ENCODE measurements at places on chromosomes 6 and 20.

GRCh38 chr20:37461405-37461804, 59.6 kb upstream of the NNAT start:
- DNase-seq, result no peak

DNA sequence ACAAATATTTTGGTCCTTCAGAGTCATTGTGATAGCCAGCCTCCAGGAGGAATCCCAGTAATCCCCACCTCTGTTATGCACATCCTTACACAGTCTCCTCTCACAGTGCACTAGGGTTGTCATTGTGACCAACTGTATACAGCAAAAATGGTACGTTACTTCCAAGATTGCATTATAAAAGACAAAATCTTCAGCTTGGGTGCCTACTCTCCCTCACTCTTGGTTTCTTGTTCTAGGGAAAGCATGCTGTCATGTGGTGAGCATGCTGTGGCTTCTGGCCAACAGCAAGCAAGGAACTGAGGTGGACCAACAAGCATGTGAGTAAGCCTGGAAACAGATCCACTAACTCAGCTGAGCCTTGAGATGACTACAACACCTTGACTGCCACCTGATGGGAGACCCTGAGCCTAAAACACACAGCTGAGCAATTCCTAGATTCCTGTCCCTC, 130.1 kb upstream of the DST start:
- peak; percentile 32 for DNase-seq

- no peak for DNase-seq
Observed at GRCh38 chr6:19041906-19042305, 654.8 kb downstream of the RNF144B start.

DNA sequence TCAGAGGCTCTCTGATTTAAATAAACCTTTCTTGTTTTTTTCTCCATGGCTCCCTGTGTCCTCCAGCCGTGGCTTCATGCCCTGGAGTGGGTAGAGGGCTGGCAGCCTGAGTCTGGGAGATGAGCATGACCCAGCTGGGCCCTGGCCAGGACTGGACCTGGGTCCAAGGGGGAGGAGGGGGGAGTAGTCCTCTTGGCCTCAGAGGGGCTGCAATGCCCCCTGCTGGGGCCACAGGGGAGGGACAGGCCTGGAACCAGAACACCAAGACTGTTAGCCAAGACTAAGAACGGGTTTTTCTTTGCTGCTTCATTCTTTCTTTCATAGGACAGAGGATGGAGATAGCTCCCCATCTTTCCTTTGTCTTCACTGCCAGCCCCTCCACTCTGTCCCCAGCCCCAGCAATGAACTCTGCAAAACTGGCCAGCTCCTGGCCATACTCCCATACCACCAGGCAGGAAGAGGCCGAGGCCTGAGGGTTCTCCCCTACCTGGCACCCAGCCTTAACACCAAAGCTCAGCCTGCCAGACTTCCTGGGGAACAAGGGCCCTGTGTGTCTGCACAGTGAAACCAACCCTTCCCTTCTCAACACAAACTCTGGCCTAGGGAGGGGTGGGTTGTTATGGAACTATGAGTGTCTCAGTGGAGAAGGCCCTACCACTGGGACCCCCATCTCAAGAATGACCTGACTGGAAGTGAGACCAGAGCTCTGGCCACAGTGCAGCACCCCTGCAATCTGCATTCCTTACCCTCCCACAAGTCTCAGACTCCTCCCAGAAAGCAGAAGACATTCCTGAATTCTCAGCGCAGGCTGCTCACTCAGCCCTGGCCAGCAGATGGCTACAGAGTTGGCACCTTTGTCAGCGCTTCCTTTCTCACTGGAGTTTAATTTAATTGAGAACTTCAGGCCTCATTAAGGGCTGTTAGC, 11.0 kb downstream of the SLC29A1 start:
- peak; percentile 66 for DNase-seq

DNA sequence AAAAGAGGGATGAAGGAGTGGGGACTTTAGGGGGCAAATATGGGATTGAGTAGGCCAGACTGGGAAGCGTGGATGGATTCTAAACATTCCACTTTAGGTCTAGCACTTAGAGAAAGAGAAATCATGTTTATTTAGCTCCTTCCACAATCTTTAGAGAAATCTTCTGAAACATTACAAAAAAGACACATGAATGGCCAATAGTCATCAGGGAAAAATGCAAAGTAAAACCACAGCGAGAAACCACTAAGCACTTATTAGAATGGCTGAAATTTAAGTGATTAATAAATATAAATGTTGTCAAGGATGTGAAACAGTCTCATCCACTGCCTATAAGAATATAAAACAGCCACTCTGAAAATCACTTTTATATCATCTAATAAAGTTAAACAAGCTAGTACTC, 46.9 kb downstream of the HLA-A start:
- DNase-seq, result no peak

DNA sequence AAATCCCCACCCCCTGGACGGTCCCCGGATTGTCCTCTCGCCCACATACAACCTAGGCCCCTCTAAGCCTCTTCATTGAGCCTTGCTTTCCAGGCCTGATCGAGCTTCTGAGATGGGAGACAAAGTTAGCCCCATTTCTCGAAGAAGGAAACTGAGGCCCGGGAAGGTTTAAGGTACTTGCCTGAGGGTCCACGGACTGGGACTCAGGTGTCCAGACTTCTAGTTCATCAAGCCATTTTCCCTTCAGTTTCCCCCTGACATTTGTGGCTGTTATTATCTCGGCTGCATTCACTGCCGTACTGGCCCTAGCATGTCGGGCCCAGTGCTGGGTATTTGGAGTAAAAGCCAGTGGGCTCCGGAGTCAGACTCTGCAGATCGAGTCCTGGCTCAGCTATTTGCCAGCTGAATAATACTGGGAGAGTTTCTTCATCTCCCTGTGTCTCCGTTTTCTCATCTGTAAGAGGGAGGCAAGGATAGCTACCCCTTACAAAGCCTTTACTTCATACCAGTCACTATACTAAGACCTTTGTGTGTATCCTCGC, 633 bp downstream of the RPRD1B start:
- DNase-seq, result no peak

Data from NT2/D1 (cell line).